Stimulated activated CD4-positive, alpha-beta T cell treated with anti-CD3 and anti-CD28 coated beads, Interleukin-15, amount 100 ng/mL, for 48 hours (primary cell): ENCODE measurements at places on chromosomes 7 and 10.

GRCh38 chr7:121440857-121441503, 44.9 kb upstream of the FAM3C start:
- no peak for DNase-seq

- DNase-seq, result no peak
Observed at GRCh38 chr10:45640941-45641340, 31.6 kb downstream of the ZFAND4 start.

DNA sequence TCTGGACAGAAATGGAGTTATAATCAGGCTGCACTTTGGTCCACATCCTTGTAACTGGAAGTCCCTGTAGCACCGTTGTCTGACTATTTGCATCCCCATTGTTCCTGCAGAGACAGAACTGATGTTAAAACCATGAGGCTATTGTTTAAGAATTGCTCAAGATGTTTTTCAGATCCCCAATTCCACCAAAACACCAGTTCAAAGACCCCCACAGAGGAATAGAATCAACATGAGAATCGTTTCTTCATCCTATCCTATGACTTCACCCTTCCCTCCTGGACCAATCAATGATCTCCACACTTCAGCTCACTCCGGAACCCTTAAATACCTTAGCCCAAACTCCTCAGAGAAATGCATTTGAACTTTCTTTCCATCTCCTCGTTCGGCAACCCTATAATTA, 57.1 kb upstream of the GRID1 start:
- DNase-seq, result no peak

GRCh38 chr7:33273356-33273755, 144.0 kb downstream of the BBS9 start:
- no peak for DNase-seq

DNA sequence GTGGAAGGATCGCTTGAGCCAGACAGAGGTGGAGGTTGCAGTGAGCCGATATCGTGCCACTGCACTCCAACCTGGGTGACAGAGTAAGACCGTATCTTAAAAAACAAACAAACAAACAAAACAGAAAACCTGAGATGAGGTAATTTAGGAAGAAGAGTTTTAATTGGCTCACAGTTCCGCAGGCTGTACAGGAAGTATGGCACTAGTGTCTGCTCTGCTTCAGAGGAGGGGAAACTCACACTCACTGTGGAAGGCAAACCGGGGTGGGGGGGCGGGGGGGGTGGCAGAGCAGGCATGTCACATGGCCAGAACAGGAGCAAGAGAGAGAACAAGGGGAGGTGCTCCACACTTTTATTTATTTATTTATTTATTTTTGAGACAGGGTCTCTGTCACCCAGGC, 5.1 kb downstream of the UBE2D4 start:
- no peak for DNase-seq

DNA sequence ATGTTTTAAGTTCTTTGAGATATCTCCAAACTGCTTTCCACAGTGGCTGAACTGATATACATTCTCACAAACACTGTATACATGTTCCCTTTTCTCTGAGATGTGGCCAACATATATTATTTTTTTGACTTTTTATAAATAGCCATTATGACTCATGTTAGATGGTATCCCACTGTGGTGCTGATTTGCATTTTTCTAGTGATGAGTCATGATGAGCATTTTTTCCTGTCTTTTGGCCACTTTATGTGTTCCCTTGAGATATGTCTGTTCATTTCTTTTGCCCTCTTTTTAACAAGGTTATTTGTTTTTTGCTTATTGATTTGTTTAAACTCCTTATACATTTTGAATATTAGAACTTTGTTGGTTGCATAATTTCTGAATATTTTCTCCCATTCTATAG, 1055.1 kb downstream of the NXPH1 start:
- DNase-seq, result no peak
